ENCODE measurements at places on chromosomes 1 and 21. TPM values are rescaled to one million over a fixed set of nuclear protein-coding genes. Genes with fewer than 3 reads are reported as not detected.

- DNase-seq = no peak
Observed at GRCh38 chr1:201565771-201566528, 27.0 kb downstream of the NAV1 start.

GRCh38 chr1:209411491-209411929 is 172.0 kb upstream of the CAMK1G start:
- no peak for DNase-seq

DNA sequence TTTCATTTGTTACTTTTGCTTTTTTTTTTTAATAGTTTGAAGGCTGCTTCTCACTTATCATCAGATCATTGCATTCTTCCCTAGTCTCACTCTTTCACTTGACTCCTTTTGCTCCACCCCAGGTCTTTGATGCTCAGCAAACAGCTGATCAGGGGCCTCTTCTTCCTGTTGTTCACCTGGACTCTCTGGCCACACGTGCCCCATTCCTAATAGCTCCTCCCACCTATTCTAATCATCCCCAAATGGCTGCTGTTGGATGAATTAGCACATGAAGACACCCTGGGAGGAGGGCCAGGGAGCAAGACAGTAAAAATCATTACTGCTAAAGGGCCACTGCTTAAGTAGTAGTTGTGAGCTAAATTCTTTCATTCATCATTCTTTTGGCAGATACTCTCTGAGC is 119.5 kb downstream of the MAB21L3 start:
- no peak for DNase-seq

GRCh38 chr1:6832531-6833188 is 47.4 kb downstream of the CAMTA1 start:
- DNase-seq = no peak

DNA sequence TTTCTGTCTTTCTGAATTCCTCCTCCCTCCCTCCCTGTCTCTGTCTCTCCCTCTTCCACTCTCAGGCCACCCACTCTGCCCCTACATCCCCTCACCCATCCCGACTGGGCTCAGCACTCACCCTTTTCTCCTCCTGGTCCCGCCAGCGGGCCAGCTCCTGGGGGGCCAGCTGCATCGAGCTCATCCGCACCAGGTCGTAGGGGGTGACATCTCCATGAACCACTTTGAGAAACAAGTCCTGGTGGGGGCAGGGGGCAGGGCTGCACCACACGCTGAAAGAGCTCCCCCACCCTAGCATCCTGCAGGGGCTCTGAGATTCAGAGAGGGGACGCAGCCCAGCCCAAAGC is 17.8 kb downstream of the SPOCD1 start:
- no peak for DNase-seq

DNA sequence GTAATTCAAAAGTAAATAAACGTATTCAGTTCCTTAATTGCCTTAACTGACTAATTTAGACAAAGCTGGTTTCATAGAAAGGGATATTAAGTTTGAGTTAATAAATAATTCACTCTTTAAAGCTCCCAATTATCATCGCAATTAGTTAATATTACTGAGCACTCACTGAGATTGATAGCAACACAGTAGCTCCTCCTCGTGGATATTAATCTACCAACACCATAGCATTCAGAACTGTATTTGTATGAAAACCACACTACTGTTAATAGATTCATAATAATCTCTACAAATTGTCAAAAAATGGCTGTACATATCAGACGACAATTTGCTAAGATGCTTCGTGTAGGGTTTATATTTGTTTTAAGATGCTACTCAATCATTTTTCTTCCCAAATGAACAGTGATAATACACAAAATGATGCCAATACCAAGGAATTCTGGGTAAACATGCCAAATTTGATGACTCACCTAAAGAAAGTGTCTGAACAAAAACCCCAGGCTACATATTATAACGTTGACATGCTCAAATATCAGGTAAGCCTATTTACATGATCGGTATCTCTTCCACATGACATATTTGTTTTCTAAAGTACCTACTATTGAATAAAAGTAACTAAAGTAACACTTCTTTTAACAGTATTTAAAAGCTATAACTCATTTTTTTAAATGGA is 18.8 kb upstream of the DYNLT5 start:
- no peak for DNase-seq

DNA sequence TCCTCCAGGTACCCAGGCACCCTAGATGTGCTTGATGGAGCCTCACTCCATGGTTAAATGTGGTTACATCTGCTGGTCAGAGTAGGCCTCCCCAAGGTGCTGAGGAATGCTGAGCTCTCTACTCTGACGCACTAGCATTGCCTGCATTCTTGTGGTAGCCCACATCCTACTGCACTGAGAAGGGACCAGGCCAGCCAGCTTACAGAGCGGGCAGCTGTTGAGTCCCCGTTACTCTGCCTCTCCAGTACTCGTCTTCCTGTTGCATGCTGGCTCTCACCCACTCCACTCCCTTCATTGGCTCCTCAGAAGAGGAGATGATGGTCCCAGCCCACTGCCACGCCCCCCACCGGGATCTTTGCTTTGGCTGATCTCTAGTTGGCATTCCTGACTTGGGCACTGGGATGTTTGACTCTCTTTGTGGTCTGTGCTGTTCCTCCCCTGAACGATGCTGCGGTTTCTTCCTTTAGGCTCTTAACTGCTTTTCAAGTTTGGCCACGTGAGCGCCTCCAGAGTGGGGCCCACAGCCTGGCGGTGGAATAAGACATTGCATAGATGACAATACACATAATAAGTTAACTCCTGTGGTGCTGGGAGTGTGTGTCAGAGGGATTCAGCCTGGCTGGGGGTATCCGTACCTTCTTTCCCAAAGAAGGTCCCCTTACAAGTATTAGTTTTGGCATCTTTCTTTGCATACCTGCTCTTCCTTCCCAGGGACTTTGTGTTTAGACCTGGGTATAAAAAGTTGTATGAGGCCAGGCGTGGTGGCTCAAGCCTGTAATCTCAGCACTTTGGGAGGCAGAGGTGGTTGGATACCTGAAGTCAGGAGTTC is 18.6 kb downstream of the AZIN2 start:
- no peak for DNase-seq

DNA sequence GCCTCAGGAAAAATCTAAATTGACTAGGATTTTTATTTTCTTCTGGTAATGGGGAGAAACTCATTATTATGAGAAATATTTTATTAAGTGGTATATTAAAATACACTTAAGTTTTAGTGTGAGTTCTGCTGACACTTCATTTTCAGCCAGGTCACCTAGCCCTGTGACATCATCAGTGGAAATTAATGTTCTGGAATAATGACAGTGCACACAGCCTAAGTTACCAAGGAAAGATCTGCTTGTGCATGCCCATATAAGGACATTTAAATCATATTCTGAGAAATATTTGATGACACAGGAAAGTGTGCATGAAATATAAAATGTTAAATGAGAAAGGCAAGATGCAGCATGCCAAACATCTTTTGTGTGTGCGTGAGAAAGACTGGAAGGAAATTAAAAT is 102.0 kb downstream of the KIF14 start:
- DNase-seq = no peak

- no peak for DNase-seq
Observed at GRCh38 chr21:44766818-44767354, 34.7 kb downstream of the UBE2G2 start.

DNA sequence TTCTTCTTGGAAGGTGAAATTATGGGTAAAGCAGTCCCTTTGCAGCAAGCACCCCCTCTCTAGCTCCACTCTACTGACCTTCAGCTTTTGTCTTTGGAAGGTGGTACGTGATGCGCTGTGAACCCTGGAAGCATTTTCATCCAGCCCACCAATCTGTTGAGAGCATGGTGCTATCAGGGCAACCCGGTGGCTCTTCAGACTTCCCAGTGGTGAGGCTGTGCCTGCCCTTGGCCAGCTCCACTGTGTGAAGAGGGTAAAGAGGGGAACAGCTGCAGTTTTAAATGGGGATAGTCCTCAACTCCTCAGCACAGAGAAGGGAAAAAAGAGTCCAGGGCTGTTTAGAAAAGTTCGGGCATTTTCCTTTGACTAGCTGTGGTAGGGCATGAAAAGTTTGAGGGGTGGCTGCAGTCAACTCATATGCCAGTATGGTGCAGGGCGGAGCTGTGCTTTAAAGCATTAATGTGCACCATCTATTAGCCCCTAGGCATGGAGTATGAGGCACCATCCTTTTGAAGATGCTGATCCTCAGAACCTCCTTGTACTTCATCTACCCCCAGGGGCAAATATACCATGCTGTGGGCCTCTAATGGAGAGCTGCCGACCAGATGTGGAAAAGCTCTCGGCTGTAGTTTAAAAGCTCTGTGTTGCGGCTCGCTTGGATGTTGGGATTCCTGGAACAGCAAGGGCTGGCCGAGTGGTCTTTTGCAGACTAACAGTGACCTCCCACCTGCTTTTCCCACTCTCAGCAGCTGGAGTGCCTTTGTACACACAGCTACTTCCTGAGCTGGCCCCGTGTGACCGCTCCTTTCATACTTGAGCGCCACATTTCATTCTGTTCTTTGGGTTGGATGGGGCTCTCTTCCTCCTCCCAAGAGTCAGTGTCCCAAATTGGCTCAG is 123.0 kb downstream of the PEX14 start:
- no peak for DNase-seq

PLPP3 gene
- total RNA-seq = 343 TPM

DNA sequence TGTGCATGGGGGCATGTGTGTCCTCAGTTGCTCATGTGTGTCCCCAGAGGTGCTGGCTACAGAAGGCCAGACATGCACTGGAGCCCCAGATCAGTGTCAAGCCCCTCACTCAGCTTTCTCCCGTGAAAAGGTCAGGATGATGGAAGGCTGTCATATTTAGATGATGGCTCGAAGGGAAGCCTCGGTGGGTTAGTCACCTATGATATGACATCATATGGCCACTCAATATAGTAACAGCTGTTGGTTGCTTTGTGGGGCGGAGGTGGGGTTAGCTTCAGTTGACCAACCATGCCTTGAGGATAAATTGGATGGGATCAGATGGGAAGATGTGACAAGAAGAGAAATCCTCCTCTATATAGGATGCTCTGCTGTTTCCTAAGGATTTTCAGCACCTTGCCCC is 43.5 kb upstream of the ATF3 start:
- DNase-seq = no peak

- DNase-seq = no peak
Observed at GRCh38 chr1:190615818-190616217, 138.2 kb upstream of the BRINP3 start.

KANK4 gene
- 2.7 TPM for total RNA-seq

DNA sequence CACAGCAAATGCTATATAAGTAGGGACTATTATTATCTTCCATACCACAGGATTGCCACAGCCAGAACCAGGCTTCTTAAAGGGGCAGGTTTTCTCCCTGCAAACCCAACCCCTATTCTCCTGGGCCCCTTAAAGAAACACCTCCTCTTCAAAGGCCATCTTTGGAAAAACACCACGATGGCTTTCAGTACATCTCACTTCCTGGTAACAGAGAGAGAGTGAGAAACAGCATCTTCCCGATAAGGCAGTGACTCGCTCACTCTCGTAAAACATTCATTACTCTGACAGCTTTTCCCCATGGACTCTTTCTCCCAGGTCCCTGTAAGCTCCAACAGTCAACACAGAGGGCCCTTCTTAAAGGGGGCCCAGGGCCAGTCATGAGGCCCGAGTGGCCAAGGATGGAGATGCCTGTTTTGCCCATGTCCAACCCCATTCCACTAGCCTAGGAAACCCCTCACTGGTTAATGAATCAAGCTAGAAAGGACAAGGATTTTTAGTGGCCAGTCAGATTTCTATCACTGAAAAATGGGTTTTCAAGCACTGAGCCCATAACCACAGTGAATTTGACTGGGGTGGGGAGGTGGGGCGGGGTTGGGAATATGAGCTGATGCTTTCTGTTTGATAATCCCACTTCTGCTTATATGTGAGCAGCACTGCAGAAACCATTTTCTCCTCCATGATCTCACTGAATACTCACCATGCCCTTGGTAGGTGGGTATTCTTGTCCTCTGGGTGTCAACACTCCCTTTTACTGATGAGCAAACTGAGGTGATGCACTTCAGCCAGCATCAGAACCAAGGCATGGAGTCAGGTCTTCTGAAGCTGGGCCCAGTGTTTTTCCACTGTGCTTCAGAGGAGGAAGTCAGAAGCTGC is 3.6 kb upstream of the NAV1 start:
- no peak for DNase-seq

LCE3D gene
- total RNA-seq = not detected

OR2T33 gene
- total RNA-seq = 0.69 TPM

PCP4 gene
- total RNA-seq = 4.0 TPM

DNA sequence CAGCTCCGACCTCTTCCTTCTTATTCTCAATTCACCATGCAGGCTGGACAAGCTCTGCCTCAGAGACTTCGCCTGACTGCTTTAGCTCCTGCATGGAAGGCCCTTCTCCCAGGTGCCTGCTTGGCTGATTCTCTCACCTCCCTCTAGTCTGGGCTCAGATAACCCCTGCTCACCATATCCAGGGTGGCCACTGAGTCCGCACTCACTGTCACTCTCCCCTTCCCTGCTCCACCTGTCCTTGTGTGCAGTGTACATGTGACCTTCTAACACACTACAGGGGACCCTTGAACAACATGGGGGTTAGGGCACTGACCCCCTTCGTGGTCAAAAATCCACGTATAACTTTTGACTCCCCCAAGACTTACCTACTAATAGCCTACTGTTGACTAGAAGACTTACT is 14.4 kb upstream of the GALNT2 start:
- DNase-seq = no peak

EFNA1 gene
- total RNA-seq = 61.6 TPM

COL16A1 gene
- 22.4 TPM for total RNA-seq

GRCh38 chr1:1132956-1133750 is 17.3 kb upstream of the C1orf159 start:
- DNase-seq = no peak

DNA sequence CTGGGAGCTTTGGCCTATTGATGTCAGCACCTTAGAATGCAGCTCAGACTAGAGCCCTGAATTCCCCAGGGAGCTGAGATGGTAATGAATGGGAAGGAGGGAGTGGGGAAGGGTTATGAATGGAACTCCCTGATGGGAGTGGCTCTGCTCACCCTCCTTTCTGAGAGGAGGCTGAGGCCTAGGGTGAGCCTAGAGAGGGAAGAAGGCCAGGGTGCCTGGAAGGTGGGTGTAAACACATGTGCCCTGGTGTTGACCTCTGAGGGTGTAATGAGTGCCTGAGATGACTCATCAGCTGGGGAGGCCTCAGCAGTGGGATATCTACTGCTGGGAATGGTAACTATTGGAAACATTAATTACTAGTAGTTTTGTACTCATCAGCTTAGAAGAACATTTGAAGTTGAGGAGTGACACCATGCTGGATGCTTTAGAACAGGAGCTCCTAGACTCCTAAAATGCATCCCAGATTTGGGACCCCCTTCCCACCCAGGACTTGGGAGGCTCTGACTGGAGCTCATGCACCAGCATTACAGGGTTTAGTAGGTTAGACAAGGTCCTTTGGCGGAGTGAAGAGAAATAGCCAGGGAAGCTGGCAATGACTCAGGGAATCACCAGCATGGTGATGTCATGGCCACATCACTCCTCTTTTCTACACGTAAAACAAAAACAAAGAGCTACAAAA is 16.0 kb upstream of the PIGV start:
- DNase-seq = no peak

- DNase-seq = no peak
Observed at GRCh38 chr1:5660141-5660935, 331.9 kb downstream of the NPHP4 start.

DNA sequence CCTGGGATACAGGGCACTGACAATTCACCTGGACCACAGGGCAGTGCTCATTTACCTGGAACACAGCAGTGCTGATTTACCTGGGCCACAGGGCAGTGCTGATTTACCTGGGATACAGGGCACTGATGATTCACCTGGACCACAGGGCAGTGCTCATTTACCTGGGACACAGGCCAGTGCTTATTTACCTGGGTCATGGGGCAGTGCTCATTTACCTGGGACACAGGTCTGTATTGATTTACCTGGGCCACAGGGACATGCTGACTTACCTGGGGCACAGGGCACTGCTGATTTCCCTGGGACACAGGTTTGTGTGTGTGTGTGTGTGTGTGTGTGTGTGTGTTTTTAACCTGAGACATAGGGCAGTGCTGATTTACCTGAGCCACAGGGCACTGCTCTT is 261.7 kb downstream of the MATN1 start:
- DNase-seq = no peak
